ENCODE measurements at places on chromosomes 2 and 18.

- no peak for DNase-seq
Observed at GRCh38 chr2:100043891-100044255, 98.5 kb downstream of the AFF3 start.

DNA sequence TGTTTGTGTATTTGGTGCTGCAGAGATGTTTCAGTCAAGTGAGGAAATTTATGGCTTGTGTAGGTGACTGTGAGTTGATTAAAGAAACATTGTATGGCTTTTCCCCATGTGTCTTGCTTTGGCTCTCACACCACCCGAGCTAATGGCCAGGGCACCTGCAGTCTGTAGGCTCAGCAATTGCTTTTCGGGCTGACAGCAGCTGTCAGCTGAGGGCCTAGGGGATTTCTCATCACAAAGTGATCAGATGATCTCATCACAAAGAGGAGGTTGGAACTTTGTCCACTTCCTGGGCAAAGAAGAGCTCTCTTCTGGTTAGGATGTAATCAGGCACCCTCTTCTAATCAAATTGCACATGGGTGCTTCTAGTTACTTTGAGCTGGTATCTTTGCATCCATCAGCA lies 632.2 kb downstream of the SLC4A3 start:
- DNase-seq: no peak

- DNase-seq: no peak
Observed at GRCh38 chr2:43098539-43098938, 127.9 kb downstream of the ZFP36L2 start.

DNA sequence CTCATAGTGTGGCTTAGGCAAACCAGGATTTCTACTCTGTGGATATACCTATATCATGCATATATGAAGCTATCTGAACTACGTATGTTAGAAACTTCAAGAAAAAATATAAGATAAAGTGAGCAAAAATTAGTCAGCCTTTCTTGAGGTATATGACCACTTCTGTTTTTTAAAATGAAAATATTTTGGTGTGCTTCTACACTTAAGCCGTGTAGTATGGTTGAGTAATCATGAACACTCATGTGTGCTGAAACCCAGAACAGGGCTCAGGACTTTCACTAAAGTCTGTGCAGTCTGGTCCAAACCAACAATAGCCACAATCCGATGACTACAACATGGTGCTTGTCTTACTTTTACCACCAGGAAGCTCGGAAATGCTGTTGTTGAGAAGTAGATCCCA lies 48.9 kb upstream of the TMEM177 start:
- no peak for DNase-seq

DNA sequence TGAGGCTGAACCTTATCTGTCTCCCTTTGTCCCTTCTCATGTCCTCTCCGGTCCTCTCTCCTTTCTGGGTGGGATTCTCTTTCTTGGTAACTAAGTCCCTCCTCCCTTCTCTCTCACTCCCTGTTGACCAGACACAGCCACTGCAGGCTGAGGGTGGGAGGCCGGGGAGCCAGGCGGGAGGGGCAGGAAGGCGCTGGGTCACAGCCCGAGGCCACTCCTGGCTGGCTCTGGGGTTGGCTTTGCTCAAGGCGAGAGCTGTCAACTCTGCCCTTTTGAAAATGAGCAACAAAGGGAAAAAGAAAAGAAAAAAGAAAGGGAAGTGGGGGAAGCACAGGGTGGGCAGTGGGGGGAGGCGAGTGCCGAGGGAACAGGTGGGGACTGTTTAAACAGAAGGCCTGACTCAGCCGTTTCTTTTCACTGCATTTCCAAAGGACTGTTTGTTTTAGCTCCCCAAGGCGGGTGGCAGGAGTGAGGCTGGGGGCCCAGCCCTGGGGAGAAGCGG lies 70.5 kb upstream of the IGFBP5 start:
- no peak for DNase-seq
